Stimulated activated CD4-positive, alpha-beta T cell treated with anti-CD3 and anti-CD28 coated beads, Interleukin-12 subunit alpha, Interleukin-12 subunit beta, amount 100 ng/mL, for 4 hours (primary cell): ENCODE measurements at places on chromosomes 11 and 22.

DNA sequence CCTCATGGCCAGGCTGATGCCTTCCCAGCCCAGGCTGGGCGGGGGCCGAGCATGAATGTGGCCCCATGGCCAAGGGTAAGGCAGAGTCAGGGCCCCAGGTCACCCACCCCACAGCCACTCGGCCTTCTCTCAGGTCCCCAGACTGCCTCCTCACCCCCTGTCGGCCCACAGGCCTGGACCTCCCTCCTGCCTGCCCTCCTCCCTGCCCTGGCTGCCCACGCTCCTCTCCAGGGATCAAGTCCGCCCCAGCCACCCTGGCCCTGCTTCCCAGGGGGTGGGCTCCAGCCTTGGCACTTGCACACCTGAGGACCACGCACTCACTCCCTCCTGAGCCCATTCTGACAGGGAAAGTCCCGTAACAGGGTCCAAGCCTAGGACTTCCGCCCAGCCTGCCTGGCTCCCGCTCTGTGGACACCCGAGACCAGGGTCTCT, 37.8 kb upstream of the TH start:
- no peak for DNase-seq

DNA sequence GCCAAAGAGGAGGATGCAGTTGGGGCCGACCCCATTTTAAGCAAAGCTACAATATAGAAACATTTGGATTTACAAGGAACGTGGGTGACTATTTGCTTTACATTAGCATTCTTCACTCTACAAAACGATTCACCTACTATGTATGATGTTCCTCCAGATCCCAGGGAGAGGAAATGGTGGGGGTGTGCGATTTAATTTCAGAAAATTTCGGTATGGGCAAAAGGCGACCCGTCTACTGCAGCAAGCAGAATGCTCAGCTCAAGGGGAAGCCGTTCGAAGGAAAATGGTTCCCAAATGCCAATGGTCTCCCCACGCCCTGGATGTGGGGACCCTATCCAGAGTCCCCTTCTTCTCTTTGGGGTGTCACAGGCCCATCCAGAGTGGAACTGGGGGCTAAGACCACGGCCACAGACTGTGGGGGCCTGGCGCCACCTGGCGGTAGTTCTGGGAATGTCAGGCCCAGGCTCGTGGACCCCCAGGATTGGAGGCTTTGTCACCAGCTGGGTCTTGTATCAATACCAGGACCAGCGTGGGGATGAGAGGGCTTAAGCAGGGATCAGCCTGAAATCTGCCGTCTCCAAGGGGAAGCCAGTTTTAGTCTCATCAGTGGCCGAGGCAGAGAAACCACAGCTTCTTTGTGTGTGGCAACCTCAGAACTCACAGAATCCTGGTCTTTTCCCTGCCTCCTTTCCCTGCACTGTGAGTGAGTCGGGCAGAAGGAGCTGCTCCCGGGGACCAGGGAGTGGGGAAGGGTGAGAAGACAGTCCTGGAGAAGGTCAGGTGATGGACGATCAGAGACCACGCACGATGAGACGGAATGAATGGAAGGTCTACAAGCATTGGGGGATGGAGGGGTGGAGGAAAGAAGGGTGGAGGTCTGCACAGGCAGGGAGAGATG, 8.4 kb downstream of the LRRC10B start:
- DNase-seq, result peak; percentile 54

DNA sequence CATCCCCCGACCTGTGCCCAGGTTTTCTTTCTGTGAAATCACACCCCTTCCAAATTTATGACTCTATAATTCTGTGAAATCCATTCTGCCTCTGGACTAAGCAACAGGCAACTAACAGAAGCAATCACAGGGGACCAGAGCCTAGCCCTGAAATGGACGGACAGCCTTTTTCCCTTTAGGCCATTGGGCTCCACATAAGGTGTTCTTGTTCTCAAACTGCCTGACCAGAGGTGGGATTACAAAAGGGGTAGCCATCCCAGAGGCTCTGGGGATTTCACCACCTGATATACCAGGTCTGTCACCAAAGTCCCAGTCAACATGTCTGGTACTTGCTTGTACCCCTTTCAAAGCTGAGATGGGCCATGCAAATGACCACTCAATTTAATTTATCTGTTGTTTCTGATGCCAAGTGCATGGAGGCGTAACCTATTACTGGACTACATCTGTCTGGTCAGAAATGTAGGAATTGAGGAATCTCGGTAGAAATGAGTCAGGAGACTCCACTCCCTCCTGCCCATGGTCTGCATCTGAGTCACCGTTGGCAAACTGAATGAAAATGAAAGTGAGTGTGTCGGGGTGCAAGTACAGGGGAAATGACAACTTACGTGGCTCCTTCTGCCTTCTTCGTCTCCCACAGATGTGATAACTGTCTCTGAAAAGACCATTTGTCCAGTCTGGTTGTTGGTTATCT, 10.2 kb downstream of the DKK3 start:
- no peak for DNase-seq

DNA sequence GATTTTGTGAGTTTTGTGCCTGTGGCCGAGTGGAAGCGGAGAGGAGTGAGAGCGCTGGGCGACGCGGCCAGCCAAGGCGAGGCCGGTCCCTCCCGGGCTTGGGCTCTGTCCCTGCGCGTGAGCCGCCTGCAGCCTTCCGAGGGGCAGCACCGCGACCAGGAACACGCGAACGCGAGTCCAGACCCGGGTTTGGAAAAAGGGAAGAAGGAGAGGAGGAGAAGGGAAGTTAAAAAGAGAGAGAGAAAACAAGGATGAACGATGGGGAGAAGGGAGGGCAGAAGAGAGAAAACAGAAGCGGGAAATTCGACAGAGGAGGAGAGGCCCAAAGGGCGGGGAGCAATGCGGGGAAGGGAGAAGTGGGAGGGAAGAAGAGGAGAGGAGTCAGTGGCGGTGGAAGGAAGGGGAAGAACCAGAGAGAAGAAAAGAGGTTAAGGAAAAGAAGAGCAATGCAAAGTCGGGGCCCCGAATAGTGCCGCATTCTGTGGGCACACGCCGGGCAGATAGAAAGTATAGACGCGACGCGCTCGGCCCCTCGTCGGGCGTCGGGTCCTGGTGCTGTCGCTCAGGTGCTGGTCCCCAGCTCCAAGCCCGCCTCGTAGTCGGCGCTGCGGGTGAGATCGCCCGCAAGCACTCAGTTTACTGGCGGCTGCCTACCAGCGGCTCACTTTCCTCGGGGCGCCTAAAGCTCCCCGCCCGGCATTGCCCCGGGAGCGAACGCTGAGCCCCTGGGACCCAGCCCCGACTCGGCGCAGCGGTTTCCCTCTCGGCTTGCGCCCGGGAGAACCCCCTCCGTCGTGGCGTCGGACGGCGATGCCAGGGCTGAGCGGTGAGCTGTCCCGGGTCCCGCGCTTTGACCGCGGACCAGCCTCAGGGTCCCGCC, 2.8 kb upstream of the BARX2 start:
- DNase-seq, result no peak

DNA sequence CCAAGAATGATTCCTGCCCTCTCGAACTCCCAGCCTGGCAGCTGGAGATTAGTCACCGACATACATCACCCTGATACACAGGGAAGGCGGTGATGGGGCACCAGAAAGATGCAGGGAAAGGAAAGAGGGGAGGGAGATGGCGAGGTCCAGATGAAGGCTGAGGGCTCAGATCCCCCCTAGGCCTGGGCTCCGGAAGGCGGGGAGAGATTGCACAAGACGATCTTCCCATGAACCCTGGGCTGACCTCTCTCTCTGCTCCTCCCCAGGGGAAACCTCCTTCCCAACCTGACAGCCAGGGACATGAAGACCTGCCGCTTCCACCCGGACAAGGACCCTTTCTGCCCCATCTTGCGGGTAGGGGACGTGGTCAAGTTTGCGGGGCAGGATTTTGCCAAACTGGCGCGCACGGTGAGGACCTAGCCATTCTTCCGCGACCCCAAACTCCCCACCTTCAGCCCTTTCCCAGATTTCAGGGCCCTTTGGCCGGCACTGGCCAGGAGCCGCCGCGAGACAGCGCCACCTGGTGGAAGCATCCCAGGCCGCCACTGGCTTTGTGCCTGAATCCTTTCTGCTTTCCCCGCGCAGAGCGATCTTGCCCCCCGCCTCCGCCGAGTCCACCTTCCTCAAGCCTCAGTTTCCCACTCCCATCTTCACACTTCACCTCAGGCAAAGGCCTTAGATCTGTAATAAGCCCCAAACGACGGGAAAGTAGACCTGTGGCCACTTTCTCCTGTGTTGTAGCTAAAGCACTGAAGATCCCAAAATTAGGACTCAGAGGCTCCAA, 11.5 kb downstream of the P2RX3 start:
- peak; percentile 69 for DNase-seq
